ENCODE measurements at places on chromosomes 2 and 18.

DNA sequence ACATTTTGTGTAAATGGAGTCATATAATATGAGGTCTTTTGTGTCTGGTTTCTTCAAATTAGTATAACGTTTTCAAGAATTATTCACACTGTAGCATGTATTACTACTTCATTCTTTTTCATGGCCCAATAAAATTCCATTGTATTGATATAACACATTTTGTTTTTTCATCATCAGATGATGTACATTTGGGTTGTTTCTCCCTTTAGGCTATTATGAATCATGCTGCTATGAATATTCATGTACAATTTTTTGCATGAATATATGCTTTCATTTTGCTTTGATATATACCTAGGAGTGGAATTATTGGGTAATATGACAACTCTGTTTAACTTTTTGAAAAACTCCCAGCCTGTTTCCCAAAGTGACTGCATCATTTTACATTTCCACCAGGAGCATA is 220.2 kb downstream of the NR4A2 start:
- DNase-seq = no peak

GRCh38 chr18:46590103-46590502 is 66.9 kb downstream of the LOXHD1 start:
- no peak for DNase-seq

DNA sequence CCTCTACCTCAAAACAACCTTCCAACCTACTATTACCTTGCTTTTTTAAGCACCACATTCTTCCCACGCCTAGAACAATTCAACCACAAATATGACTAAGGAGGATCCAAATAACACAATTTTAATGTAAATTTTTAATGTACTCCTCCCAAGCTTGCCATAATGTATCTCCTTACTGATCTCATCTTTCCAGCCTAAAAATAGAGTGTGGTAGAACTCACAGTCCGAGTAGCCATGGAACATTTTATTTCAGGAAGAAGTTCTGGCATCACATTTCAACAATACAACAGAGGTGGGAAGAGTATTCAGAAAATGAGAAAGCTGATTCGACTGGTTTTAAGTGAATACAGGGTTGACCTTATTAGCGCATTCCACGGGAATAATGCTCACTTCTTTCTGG is 15.4 kb downstream of the FEZ2 start:
- no peak for DNase-seq

- DNase-seq = no peak
These were observed 825.2 kb upstream of the SALL3 start for GRCh38 chr18:78154444-78154843.

- DNase-seq = peak; percentile 44
These were observed 60.5 kb downstream of the G6PC2 start for GRCh38 chr2:168961450-168962229.

DNA sequence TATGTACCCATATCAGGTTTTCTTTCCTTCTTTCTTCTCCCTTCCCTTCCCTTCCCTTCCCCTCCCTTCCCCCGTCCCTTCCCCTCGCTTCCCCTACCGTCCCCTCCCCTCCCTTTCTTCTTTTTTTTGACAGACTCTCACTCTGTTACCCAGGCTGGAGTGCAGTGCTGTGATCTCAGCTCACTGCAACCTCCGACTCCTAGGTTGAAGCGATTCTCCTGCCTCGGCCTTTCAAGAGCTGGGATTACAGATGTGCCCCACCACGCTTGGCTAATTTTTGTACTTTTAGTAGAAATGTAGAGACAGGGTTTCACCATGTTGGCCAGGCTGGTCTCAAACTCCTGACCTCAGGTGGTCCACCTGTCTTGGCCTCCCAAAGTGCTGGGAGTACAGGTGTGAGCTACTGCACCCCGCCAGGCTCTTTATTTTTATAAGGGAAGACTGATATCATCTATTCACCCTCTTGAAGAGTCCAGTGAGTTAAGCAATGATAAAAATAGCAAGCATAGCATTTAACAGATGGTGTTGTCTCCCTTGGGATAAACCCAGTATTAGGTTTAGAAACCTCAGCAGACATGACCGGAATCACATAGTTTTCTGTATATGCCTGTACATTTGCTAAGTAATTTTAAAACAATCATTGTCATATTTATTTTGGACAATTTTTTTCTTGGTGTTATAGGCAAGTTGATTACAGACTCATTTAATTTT is 888.4 kb downstream of the TRIB2 start:
- DNase-seq = no peak

Measured in LNCaP clone FGC (cell line).